ENCODE measurements at places on chromosomes 2 and 18.

GRCh38 chr2:66156171-66156570, 278.8 kb upstream of the MEIS1 start:
- DNase-seq, result no peak

DNA sequence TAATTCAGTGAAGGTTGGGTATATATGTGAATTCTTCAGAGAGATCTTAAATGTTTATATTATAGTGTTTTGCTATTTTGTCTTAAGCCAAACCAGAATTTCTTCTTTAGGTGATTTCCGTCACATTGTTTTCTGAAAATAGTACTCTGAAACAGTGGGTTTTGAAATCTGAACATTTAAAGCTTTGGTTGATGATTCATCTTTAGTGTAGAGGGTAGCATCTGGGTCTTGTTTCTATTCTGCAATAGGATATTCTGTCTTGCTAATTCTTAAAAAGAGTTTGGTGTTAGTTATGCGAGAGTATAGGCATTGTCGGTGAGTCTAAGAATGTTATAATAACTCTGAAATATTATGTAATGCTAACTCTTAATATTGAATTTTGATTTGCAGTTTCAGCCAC, 69.6 kb upstream of the FAM237A start:
- no peak for DNase-seq

DNA sequence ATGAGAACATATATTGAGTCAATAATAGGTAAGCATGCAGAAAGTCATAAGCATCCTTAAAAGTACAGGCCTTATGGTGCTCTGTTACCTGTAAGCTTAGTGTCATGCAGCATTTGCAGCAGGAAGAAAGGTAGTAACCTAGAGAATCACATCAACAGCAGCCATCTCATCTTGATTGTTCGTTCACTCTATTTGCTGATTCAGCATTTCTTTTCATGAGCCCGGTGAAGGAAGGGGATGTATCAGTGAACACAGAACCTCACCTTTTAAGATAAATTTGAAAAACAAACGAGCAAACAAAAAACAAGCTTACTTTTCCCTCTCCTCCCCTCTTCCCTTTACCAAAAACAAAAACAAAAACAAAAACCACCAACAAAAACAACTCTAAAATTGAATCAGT, 89.9 kb downstream of the MIB1 start:
- no peak for DNase-seq

GRCh38 chr2:204571041-204571440, 25.8 kb downstream of the PARD3B start:
- no peak for DNase-seq

DNA sequence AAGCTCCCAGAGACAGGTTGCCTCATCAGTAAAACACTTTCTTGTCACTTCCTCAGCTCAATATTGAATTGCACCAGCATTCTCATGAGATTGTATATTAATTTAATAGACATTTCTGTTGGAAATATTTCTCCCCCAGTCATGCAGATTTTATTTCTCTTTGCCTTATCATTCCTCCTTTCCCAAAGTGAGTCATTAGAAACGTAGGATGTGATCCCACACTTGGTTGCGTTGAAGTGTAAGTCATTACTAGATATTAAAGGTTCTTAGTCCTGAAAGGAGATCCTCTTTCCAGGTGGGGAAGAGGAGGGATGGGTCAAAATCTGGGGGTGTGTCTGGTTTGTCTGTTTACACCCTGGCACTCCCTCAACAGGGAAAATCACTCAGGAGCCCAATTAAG, 438.2 kb downstream of the SLC4A3 start:
- DNase-seq, result no peak

GRCh38 chr2:208937521-208937920, 486.3 kb upstream of the MAP2 start:
- no peak for DNase-seq

- no peak for DNase-seq
Measured at GRCh38 chr2:215594766-215595165, 158.9 kb upstream of the FN1 start.

- DNase-seq, result no peak
Measured at GRCh38 chr2:120477831-120478481, 132.0 kb downstream of the INHBB start.

DNA sequence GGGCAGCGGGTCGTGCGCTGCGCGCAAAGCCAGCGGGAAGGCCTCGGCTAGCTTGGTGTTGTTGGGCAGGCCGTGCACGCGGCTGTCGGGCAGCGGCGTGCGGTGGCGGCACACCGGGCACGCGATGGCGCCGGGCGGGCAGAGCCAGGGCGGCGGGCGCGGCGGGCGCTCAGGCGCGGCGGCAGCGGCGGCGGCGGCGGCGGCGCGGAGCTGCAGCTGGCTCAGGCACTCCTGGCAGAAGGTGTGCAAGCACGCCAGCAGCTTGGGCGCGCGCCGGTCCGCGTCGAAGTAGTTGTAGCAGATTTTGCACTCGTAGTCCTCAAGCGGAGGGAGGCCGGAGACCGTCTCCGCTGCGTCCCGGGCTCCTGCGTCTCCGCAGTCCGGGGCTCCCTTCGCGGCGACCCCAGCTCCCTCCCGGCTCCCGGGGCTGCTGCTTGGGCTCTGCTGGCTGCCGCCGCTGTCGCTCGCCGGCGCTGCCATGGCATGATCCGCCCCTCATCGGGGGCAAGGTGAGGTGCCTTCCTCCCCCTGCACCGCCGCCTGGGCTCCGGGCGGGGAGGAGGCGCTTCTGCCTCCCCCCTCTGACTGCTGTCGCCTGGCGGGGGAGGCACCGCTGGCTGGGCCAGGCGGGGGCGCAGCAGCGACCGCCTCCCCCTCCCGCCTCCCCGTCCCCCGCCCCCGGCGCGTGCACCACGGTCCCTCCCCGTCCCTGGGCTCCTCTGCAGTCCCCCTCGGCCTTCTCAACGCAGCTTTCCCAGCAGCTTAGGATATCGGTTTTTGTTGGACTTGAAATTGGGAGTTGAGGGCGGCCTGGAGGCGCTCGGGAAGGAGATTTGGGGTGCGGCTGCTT, 21.0 kb upstream of the PAX3 start:
- DNase-seq, result no peak

Measured in activated naive CD4-positive, alpha-beta T cell treated with Interleukin-2 at 50 U/mL for 16 hours (primary cell).